ENCODE measurements at places on chromosomes 12 and 14.

- DNase-seq: no peak
These were observed 403.3 kb downstream of the ADAMTS20 start for GRCh38 chr12:43148691-43149090.

DNA sequence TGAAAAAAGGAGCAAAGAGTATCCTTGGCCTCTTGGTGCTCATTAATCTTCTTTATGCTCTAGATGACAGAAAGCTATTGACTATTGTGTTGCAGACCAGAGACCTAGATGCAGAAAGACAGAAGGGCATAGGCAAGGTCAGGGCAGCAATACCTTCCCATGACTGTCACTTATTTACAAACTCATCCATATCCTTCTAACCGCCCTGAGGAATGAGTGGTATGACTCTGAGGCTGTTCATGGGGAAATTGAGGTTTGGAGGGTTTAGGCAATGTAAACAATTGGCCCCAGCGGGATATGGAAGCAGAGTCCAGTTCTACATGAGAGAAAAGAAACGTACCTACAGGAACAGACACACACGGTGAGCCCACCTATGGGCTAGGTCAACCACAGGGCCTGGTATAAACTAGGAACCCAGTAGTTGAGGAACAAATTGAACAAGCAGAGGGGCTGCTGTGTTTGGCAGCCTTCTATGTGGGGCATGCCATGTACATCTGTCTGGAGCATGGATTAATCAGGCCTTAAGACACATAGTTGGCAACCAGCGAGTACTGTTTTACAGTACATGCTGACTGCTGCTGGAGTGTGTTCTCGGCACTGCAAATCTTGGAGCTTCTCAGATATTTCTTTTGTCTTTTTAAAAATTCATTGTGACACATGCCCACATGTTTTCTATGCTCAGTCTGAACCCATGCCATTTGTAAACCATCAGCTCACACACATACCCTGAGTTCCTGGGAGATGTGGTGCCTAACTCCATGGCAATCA is 159.7 kb upstream of the NTF3 start:
- no peak for DNase-seq

DNA sequence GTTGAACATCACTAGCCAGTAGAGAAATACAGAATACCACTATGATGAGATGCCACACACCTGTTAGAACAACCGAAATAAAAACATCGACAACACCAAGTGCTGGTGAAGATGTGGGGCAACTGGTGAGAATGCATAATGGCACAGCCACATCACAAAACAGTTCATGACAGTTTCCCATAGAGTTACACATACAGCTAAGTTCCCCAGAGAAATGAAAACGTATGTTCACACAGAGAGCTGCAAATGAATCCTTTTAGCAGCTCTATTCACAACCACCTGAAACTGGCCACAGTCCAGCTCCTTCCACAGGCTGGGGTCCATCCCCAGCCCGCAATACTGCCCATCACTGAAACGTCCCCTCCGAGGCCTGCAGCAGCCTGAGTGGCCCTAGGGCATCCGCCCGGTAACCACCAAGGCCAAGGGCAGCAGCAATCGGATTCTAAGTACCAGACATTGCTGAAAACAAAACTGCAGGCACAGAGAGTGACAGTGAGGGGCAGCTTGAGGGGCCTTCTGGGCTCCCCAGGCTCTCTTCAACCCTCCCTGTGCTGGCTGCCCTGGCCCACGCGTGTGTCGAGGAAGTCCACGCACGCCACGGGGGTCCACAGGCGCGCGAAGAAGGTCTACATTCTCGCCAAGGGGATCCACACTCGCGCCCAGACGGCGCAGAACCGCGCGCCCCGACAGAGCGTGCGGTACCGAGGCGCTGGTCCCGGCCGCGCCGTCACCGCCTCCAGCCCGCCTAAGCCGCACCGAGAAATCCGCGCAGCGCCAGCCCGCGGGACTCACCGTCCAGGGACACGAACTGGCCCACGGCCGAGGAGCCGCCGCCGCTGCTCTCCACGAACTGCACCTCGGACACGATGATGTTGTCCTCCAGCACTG is 903 bp downstream of the BRF1 start:
- DNase-seq: no peak

DNA sequence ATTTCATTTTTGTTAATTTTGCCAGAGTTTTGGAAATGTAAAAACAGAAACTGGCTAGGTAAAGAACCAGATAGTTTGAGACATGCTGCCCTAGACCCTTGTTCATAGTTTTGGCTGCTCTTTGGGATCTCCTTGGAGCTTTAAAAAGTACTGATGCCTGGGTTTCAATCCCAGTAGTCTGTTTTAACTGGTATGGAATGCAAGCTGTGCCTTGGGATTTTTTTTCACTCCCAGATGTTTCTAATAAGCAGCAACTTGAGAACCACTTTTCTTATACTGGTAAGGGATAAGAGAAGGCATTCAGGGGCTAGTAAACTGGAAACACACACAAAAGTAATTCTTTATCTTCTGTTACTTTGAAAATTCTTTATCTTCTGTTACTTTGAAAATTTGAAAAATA is 18.8 kb downstream of the SLC35F4 start:
- DNase-seq: no peak

DNA sequence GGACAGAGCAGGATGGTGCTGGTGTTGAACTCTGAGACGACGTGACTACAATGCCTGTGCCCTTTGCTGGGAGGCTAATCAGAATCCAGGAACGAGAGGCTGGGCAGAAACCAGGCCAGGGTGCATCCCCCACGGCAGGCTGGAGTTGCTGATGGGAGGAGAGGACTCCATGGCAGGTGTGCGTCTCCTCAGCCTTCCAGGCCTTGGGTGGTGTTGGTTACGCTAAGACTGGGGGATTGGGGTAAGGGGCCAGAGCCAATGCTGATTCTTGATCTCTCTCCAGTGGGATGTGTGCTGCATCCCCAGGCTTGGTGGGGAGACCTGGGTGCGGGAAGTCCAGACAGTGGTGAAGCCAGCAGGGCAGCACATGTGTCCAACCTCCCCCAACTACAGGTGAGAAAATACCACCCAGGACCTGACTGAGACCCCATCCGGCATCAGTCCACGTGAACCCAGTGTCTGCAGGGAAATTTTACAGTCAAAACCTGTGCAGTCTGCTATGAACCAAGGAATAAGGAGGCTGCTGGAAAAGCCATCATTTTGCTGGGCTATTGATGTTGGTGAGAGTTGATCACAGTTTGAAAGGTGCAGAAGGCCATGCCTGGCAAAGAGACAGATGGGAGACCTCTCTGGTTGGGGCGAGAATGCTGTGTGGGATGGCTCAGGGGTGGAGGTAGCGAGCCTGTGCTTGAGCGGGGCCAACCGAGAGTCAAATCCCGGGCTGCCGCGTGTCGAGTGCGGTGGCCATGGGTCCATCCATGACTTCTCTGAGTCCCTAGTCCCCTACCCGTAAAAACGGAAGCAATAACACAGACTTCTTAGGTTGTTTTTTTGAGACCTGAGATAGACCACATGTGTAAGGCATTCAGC is 89.8 kb downstream of the NTF3 start:
- DNase-seq: no peak
